Inflammatory macrophage treated with lipopolysaccharide for 4 hours (primary cell): ENCODE measurements at places on chromosomes 3 and 15.

DNA sequence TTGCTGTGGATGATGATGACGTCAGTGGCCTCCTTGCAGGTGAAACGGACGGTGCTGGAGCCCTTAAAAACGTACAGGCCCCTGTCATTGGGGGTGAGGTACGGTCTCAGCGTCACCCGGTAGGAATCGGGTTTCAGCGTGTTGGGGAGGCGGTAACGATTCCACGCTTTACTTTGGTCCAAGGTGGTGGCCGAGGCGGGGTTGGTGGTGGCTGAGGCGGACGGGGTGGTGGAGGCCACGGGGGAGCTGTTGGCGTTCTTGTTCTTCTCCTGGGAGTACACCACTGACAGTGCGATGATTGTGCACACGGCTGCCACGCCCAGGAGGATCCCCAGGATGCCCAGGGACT is 8.5 kb downstream of the ANPEP start:
- no peak for DNase-seq

DNA sequence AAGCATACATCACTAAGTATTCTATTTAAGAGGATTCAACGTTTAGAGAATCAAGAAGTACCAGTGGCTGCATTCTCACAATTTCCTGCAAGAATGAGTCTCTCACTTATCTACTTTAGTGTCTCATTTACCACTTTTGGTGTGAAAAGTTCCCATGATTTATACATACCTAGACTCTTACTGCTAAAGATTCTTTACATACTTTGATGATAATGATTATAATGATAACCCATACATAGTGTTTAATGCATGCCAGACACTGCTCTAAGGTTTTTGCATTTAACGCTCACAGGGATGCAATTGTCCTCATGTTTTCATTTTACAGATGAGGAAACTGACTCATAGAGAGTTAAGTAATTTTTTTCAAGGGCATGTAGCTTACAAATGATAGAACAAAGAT is 133.6 kb downstream of the TMEM108 start:
- DNase-seq = no peak

DNA sequence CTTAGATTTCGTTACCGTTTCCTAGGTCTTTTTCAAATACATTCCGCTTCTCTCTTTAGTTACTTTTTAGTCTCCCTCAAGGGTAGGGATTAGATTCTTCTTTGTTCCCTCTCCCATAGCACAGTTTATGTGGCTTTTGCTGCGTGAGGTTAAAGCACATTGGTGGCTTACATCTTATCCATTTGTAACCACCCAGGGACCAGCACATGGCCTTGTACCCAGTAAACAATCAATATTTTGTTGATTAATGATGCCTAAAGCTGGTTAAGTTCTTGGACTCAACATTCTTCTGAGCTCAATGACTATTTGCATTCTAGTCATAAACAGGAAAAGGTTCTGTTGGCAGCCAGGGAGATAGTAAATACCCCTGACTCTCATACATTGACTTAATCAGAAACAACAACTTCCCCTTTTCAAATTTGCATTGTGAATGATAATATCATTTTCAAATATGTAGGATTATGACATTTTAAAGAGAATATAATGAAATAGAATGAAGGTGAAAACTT is 60.2 kb downstream of the CACNA1D start:
- DNase-seq = no peak

GRCh38 chr3:48592519-48593087 is 2.5 kb downstream of the COL7A1 start:
- no peak for DNase-seq

DNA sequence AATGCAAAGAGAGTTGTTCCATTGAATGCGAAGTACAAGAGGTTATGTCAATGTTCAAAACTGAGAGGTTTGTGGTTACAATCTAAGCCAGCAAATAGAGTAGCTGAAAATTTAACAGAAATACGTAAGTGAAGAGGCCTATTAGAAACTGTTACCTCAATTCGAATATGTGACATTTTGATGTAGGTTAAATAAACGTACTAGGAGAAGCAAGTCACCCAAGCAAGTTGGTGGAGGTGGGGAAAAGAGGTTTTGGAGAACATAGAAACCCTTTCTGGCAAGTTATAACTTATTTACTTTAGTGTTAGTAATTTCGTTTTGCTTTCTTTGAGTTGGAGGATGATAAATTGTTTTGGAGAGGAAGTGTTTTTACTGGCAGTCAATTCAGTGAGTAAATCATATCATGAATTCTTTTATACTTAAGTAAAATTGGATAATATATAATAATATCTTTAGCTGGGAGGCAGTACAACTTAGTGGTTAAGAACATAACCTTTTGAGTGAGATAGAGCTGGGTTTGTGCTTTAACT is 91.2 kb upstream of the NAALADL2 start:
- DNase-seq = no peak

GRCh38 chr3:50174947-50175524 is 16.4 kb upstream of the GNAT1 start:
- DNase-seq = no peak

DNA sequence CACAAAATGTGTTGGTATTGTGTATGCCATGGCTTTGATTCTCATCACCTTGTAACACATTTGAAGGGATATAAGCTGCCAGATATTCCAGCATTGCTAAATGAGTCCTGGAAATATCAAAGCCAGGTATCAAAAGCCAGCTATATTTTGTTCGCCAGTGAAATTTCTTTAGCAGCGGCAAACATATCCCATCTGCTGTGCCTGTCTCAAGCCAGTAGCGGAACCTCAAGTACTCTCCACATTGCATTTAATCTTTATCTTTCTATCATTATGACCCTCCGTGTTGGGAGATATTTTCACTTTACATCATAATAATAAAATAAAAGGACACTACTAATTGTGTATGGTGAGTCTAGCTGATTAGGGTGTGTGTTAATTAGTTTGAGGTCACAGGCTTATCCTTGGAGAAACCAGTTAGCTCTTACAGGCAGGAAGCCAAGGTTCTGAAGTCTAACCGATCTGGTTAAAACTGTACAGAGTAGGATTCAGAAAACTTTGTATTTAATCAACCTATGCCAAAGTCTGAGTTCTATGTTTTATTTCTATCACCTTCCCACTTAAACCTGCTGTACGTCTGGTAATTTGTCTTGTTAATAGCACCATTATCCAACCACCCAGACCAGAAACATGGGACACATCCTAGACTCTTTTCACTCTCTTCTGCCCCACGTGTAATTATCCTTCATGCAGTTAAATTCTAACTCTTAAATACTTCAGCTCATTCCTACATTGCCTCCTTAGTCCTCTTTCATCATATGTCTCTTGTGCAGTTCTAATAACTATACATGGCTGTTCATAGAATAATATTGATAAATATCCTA is 14.5 kb downstream of the TIPARP start:
- no peak for DNase-seq

DNA sequence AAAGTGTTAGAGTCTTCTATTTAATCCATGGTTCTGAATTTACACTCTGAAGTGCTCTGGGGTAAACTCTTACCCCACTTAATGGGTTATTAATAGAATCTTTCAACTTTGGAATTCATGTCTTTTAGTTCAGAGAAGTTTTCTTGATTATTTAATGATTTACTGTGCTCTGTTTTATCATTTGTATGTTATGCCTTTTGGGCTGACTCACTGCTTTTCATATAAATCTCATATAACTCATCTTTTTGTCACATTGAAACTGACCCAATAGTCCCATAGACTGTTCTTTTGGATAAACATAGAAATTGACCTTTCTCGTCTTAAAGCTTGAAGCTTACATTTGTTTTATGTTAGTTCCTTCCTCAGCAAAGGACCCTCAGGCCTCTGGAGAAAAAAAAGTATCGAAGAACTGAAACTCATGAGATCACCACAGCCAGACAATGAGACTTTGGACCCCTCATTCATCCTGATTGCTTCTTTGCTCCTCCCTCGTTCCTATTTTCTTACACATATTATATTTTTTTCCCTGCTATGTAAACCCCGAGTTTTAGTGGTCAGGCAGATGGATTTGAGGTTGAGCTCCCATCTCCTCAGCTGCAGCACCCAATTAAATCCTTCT is 229.1 kb upstream of the CBLB start:
- DNase-seq = no peak

DNA sequence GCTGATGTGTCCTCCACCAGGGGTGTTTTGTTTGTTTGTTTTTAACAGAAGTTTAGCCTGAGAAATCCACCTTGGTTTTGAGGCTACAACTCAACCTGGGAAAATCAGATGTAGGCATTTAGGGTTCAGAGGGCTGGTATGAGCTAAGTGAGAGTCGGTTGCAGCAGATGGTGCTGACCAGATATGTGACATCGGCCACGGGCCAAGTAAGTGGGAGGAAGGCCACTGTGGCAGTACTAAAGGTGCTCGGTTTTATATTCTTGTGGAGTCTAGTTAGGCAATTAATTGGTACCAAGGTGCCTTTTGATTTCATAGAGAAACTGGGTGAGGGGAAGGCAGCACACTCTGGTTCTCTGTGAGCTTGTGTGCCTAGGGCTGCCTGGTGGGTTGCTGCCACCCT is 10.5 kb downstream of the MTMR14 start:
- no peak for DNase-seq

DNA sequence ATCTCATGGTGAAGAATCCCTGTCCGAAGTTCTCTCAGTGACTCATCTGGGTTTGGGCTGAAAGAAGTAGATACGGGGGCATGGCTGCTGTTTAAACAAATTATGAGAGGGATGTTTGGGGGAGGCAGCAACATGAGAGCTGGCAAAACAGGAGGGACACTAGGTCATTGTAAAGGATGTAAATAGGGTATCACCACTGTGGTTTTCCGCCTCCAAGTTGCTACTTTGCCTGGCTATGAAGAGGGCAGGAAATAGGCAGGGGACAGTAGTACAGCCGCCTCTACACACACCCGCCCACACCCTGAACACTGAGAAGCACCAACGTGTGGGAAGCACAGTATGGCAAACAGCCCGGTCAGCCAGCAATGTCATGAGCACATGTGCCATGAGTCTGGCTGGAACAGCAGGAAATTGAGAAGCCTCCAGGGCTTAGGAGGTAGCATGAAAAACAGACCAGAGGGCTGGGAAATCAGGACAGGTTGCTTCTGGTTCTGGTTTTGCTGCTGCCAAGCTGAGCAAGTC is 17.1 kb downstream of the HEXA start:
- DNase-seq = peak; percentile 83

- DNase-seq = no peak
Measured at GRCh38 chr3:153979418-153980251, 141.6 kb upstream of the ARHGEF26 start.

DNA sequence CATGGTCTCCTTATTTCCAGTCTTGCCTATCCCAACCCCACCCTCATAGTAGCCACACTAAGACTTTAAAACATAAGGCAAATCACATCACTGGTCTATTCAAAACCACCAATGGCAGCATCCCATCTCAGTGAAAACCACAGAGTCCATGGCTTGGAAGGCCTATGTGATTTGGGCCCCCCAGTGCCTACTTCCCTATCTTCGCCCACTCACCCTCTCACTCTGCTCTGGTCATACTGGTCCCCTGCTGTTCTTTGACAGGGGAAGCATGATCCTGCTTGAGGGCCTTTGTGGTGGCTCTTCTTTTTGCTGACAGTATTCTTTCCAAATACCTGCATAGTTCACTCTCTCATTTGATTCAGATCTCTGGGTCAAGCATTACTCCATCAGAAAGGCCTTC is 3.3 kb downstream of the GTF2A2 start:
- DNase-seq = peak; percentile 64

DNA sequence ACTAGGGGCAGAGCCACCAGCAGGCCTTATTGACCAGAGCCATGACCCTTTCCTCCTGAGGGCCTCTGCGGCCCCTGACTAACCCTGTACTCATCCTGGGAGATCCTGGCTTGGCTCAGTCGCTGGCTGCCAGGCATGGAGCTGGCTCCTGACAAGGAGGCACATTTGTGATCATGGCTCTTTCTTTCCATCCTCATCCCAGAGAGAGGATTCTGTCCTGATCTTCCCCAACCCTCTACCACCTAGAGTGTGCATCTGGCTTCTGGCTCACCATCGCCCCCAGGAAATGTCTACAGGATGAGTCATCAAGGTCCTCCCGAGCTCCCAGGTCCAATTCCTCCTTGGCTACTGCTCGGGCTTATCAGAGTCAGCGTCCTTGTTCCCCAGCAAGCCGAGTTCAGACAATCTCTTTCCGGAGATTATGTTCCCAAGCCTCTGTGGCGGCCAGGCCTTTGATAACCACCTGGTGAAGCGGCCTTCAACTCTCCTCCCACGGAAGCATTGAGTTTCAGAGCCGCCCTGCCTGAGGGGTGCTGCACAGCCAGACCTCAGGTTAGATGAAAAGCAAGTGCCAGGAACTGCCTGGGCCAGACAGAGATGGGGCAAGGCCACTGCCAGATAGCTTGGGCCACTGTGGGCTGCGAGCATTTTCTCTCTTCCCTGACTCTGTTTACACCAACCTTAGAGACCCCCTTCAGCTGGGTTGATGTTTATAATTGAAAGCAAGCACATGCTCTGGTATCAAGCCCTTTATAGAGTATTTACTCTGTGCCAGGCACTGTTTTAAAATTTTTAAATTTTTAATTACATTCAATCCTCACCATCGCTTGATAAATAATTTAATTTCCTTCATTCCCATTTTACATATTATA is 44.3 kb upstream of the MRPS22 start:
- no peak for DNase-seq

GRCh38 chr3:58986654-58987053 is 63.2 kb downstream of the CFAP20DC start:
- DNase-seq = no peak

GRCh38 chr3:131543714-131544113 is 40.9 kb upstream of the MRPL3 start:
- DNase-seq = no peak

DNA sequence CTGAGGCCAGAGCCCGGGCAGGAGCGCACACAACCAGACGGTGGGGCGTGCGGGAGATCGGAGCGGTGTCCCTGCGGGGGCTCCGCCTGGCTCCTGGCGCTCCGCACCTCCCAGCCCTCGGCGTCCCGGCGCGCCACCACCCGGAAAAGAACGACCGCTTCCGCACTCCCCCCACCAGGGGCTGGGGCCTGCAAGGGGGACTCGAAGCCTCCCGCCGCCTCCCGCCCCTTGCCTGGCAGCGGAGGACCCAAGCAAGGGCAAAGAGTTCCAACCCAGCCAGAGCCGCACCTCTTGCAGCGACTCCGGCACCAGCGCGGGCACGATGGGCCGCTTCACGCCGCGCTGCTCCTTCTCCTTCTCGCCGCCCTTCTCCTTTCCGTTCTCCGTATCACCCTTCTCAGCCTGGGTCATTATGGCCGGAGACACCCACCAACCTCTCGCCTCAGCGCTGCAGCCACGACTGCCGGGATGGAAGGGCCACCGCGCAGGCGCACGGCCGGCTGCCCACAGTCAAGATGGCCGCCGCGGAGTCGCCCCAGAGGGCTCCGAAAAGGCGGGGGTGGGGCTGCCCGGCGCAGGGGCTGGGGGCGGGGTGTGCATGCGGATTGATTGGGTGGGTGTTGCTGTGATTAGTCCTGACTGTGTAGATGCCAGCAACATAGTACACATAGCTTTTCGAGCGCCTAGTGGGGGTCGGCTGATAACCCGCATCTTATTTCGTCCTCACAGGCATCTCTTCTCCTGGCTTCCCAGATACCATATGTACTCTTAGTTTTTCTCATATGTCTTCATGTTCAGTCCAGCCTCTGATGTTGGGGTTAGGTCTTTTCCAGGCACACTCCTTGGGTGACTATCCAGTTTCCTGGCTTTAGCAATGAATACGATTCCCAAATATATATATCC is at the start of gene ACTR8:
TSS of gene ACTR8 (minus strand) at position 462 of the 903 bp plus-strand sequence. CDS start at position 411, 51 bp downstream.
- DNase-seq = peak; percentile 85

- DNase-seq = no peak
Measured at GRCh38 chr15:68504681-68505170, 72.8 kb upstream of the ITGA11 start.
